ENCODE measurements at places on chromosomes 16 and 17.
A peak's percentile ranks its signal among the peaks of the same experiment; 100 is the strongest.

DNA sequence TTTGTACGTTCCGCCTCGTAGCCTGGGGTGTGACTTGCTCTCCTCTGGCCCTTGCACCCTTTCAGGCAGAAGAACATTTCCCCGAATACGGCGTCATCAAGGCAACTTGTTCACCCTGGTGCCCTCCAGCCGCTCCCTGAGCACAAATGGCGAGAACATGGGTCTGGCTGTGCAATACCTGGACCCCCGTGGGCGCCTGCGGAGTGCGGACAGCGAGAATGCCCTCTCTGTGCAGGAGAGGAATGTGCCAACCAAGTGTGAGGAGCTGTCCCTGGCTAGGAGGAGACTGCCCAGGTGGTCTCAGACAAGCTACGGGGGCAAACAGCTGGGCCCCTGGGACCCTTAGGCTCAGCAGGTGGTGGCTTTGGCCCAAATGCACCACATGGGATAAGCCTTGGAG is 10.4 kb downstream of the LIMD2 start:
- no peak for DNase-seq

GRCh38 chr17:82152114-82152513 is 54.1 kb upstream of the FASN start:
- DNase-seq = no peak

DNA sequence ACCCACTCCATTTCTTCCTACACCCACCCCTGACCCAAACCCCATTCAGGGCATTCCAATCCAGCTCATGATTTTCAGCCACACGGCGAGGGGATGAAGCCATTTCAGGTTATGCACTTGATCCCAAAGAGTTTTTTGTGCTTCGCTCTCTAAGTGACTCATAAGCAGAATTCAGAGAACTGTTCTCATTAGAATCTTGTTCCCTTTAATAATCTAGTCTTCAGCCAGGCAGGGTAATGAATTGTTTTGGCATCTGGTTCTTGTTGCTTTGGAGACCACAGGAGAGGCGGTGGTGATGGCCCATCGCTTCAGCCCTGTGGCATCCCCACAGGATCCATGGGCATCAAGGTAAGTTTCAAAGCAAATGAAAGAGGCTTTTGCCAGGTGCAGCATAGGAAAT is 4.8 kb upstream of the KRT31 start:
- DNase-seq = peak; percentile 25

GRCh38 chr17:36657763-36658490 is 56.5 kb downstream of the MRM1 start:
- no peak for DNase-seq

GRCh38 chr16:57614944-57615343 is 13.5 kb upstream of the ADGRG1 start:
- no peak for DNase-seq

DNA sequence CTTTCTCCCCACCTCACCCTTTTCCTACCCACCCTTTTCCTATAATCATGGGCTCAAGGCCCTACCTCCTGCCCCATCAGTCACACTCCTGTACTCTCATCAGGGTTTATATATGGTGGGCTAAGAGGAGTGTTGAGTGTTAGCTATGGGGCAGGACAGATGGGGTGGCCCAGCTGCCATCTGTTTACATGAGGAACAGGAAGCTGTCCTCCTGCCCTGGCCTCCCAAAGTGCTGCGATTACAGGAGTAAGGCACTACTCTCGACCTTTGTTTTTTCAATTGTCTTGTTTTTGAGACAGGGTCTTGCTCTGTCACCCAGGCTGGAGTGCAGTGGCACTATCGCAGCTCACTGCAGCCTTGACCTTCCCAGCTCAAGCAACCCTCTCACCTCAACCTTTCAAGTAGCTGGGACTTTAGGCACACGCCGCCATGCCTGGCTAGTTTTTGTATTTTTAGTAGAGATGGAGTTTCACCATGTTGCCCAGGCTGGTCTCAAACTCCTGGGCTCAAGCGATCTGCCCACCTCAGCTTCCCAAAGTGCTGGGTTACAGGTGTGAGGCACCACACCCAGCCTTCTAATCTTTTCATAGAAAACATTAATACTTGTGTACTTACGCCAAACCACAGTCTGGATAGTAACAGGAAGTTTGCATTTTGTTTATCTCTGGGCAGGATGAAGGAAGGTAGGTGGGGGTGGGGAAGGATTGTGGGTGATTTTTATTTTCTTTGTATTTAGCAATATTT is 1.6 kb downstream of the TRADD start:
- DNase-seq = no peak

DNA sequence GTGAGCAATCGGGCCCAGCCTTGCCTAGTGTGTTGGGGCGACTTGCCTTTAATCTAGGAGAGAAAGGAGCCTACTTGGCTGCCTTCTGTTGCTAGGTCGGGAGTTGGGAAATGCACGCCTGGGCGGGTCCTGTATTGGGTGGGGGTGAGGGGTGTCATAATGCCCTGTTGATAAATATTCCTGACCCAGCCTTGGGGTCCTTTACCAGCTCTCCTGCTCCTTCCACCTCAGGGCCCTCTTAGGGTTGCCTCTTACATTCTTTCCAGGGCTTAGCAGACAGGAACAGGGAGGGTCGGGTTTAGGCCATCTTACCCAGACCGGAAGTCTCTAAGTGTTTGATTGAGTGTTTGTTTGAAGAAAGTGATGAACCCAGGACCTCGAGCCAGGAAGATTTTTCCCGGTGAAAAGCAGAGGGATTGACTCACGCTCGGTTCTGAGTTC is 112.9 kb downstream of the SEC14L1 start:
- DNase-seq = peak; percentile 36

DNA sequence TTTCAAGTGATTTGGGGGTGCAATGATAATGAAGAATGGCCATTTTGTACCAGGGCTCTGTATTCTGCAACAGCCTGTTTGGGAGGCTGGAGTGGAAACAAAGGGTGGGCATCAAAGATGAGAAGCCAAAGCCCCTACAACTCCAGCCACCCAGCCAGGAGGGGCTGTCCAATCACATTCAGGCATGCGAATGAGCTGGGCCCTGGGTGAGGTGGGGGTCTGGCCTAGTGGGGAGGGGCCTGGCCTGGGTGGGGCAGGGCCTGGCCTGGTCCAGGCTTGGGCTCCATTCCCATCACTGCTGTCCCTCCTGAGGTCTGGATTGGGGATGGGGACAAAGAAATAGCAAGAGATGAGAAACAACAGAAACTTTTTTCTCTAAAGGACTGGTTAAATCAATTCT is 6.4 kb downstream of the AOC3 start:
- no peak for DNase-seq

GRCh38 chr16:49684696-49685095 is 171.2 kb downstream of the ZNF423 start:
- no peak for DNase-seq

- peak; percentile 23 for DNase-seq
Observed at GRCh38 chr17:75194879-75195278, 10.6 kb upstream of the NUP85 start.

- no peak for DNase-seq
Observed at GRCh38 chr16:11624636-11625607, 38.2 kb upstream of the LITAF start.

GRCh38 chr17:68600931-68601564 is at the start of gene FAM20A:
Gene FAM20A (minus strand): TSS chr17:68601367. CDS start chr17:68600666, 701 bp downstream.
- no peak for DNase-seq

- DNase-seq = no peak
Observed at GRCh38 chr16:49537924-49538459, 164.4 kb downstream of the C16orf78 start.

DNA sequence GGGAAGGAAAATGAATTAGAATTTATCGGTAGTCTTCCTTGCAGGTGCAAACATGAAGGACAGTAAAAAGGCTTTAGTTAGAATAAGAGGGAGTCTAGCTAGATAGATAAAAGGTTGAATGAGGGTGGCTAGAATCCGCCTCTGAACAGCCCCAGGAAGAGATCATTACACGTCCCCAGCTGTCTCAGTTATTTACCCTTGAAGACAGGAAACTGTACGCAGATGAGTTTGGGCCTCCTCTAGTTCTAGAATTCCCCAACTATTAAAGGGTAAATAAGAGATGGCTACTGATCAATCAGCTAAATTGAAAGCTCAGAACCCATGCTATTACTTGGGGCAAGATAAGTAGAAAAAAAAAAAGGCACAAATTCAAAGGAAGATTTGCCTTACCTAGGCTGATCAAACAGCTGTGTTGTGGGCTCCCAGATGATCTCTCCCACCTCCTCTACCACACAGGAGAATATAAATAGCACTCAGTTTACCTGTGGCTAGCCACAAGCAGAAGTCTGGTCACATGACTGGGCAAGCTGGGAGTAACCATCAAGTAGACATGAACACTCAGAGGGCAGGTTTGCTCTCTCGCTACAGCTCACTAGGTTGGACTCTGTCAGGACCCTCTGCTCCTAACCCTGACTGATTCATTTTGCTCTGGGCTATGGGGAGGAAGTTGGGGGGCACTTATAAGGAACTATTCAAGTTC is 17.0 kb downstream of the FAM117A start:
- no peak for DNase-seq

- no peak for DNase-seq
Observed at GRCh38 chr17:82849076-82849945, 9.5 kb upstream of the ZNF750 start.

- no peak for DNase-seq
Observed at GRCh38 chr17:51629232-51629631, 368.9 kb downstream of the UTP18 start.

DNA sequence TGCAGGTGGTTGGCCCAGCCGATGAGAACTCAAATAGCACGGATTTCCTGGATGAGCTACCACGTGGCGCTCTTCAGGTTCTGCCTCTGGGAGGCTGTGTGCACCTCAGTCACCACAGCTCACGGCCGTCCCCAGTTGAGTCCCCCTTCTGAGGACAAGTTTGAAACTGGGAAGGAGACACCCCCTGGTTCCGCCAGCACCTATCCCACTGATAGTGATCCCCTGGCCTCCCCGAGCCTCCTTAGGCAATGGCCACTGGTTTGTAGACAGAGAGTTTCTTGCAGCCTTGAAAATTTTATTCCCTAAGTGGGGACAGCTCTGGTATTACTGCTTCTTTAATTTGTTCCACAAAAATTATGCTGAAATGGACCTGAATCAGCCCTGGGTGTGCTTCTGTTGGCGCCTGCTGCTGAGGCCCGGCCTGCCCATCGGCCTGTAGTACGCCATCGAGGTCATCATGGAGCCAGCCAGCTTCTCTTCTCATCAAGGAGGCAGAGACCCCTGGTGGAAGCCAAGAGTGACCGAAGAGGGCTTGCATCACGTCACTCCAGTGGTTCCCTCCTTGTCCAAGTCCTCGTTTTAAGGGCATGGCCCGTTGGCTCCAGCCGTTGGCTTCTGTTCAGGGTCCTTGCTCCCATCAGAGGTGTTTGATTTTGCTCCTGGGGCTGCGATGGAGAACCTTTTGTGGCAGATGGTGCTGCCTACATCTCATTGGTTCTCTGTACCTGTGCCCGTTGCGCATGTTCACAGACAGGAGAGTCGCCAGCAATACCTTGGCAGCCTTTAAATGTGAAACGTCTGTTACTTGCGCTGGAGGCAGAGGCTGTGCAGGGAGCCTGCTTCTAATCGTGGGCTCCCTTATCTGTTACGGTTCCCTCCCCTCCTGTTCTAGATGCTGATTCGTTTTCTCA is 9.3 kb downstream of the SMCR8 start:
- DNase-seq = no peak

DNA sequence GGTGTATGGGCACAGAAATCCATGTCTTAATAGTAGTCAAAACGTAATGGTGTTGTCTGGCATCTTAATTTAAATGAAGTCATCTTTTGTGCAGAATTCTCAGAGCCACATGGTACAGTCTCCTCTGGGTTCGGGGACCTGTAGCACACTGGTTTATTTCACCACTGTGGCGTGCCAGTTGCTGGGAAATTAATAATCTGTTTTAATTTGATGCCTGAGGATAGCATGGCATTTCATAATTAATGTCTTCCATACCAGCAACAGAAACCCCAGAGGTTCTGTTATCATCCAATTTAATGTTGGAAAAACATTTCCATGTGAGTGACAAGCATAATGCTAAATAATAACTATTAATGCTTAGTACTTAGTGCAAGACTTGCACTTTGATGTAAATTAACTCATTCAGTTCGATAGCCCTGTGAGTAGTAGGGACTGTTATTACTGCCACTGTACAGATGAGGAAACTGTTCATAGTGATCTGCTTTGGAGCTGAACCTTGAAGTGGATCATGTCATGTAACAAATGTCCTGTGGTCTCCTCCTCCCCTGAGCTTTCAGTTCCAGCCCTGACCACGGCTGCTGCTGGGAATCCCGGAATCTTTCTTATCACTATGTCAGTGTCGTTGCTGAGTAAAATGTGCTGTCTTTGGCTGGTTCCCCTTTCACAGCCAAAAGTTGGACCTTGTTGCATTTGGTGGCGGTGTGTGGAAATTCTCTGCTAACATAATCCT is 51.2 kb downstream of the SNX29 start:
- DNase-seq = no peak

DNA sequence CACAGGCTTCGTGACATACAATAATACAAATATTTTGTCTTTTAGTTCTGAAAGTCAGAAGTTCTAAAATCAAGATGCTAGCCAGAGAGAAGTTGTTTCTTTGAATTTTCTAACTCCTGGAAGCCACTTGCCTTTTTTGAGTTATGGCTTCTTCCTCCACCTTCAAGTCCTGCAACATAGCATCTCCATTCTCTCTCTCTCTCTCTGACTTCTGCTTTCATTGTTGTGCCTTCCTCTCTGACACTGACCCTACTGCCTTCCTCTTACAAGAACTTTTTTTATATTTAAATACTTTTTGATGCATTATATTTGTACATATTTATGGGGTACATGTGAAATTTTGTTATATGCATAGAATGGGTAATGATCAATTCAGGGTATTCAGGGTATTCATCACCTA is 205.9 kb downstream of the MAP2K6 start:
- no peak for DNase-seq

- no peak for DNase-seq
Observed at GRCh38 chr17:29078183-29079045, 35.5 kb downstream of the PIPOX start.

- DNase-seq = peak; percentile 80
Observed at GRCh38 chr17:83199500-83200201, 120.2 kb downstream of the METRNL start.

GRCh38 chr17:52536489-52536888 is 378.0 kb upstream of the CA10 start:
- DNase-seq = no peak

DNA sequence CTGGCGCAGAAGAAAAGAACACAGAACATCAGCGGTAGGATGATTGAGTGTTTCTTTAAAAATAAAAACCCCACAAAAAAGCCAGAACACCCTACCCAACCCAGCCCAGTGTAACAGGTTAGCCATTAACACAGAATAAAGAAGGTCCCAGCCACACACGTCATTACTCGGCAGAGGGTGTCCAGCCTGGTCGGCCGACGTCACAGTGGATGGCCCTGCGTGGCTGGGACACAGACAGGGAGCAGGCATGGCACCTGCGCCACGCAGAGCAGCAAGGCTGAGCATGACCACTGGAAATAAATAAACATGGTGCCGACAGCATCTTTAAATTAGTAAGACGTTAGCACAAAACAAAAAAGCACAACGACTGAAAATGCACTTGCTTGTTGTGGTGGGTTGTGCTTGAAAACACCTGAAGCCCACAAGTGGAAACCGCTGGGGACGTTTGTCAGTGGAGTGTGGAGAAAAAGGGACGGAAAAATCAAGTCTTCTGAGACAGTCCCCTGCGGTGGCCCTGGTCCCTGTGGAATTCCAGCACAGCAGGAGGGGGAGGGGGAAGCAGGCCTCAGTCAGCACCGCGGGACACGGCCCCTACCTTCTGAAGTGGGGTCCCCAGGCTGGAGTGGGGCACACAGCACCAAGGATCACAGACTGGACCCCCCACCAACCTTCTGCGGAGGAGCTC is 39.2 kb downstream of the SLC7A5 start:
- DNase-seq = no peak

All from ELR (cell line).